ENCODE measurements at places on chromosomes 3 and 15.

- DNase-seq = no peak
These were observed 137.0 kb upstream of the C2CD4B start for GRCh38 chr15:62301993-62302675.

- DNase-seq = no peak
These were observed 32.0 kb upstream of the ZNF445 start for GRCh38 chr3:44509393-44509921.

- DNase-seq = no peak
These were observed 18.9 kb upstream of the RPL29 start for GRCh38 chr3:52014613-52015012.

DNA sequence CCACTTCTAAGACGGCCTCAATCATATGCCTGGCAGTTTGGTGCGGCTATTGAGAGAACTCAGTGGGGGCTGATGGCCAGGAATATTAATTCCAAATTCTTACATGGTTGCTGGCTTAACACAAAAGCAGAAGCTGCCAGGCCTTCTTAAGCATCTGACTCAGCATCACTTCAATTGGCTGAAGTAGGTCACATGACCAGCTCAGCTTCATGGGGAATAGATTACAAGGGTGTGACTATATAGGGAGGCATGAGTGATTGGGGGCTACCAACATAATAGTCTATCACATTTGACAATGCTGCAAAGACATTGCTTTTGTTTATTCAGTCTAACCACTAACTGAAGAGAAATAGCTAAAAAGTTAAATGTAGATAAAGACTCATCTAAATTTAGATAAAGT is 101.6 kb upstream of the ANKRD28 start:
- no peak for DNase-seq

All from stimulated activated CD8-positive, alpha-beta memory T cell treated with anti-CD3 and anti-CD28 coated beads, Interleukin-15, amount 100 ng/mL, for 4 hours (primary cell).